Stimulated activated CD8-positive, alpha-beta memory T cell treated with anti-CD3 and anti-CD28 coated beads, Interleukin-7, amount 100 ng/mL, for 1 hour (primary cell): ENCODE measurements at places on chromosomes 11 and 22.

DNA sequence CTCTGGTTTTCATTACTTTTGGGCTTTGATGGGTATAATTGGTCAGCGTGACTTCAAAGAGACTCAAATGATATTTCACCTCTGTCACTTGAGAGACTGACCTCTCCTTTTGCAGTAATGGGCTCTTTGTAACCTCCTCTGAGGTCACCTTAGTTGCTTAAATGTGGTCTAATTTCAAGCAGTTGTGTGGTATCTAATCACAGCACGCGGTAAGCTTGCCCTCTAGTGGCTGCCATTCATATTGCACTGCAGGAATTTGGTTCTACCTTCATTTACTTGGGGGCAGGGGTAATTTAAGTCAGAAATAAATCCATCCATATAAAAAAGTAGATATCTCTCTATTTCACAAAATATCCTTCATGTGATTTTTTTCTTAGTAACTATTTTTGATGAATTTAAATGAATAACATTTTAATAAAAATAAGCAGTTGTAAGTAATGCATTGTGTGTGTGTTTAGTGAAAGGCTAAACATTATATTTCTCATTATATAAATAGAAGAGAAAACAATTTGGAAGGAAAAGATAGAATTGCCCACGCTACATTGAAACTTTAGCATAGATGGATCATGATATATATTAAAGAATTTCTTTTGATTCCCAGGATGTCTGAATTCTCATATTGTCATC lies 55.0 kb upstream of the ANO3 start:
- no peak for DNase-seq

- no peak for DNase-seq
Measured at GRCh38 chr22:47334601-47335000, 572.2 kb downstream of the TBC1D22A start.

- DNase-seq: no peak
Measured at GRCh38 chr11:29328961-29329441, 687.8 kb downstream of the KCNA4 start.

GRCh38 chr11:44968510-44968909 lies 17.8 kb upstream of the TP53I11 start:
- DNase-seq: no peak

GRCh38 chr11:72583177-72583553 lies 91.1 kb downstream of the PDE2A start:
- no peak for DNase-seq

DNA sequence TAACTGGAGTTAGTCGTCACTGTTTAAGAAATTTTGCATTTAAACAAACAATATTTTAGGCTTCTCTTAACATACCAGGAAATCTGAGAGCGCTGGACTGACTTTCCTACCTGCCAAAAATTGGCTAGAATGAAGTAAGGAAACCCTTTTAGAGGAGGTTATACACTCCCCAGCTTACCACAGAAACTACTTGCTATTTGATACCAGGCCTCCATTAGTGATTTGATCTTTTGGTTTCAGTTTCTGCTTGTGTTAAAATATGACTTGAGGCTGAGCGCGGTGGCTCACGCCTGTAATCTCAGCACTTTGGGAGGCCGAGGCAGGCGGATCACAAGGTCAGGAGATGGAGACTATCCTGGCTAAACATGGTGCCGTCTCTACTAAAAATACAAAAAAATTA lies 419.9 kb downstream of the LRRC4C start:
- no peak for DNase-seq

DNA sequence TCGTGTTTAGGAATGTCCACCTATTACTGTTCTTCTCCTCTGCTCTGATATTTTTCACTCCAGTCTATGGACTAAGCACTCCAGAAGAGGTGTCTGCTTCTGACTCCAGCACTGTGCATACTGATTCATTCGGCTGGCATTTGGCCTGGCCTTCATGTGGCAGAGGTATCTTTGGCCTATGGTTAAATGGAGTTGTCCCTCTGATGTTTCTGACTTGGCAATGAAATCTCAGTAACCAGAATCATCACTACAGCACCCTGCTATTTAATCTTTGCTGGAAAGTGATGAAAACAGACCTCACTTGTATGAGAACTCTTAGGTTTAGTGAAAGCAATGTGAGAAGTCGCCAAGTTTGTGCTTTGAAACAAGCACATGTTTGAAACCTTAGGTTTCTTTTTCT lies 155.2 kb downstream of the MAML2 start:
- DNase-seq: no peak

DNA sequence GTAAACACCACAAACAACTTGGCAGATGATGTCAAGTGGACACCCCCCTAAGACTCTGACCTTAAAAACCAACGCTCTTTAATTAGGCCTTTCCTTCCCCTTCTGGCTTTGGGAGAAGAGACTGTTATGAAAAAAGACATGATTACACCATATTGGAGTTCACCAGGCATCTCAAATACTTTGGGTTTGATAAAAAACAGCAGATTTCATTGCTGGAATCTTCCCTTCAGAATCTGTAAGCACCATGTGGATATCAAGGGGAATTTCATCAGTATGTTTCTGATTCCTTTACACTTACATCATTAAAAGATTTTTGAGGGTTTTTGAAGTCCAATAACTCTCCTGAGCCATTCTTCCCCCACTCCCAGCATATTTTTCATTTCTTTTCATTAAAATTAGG lies 85.6 kb downstream of the KIRREL3 start:
- no peak for DNase-seq

GRCh38 chr22:29883775-29884097 lies 762 bp downstream of the MTMR3 start:
- no peak for DNase-seq

DNA sequence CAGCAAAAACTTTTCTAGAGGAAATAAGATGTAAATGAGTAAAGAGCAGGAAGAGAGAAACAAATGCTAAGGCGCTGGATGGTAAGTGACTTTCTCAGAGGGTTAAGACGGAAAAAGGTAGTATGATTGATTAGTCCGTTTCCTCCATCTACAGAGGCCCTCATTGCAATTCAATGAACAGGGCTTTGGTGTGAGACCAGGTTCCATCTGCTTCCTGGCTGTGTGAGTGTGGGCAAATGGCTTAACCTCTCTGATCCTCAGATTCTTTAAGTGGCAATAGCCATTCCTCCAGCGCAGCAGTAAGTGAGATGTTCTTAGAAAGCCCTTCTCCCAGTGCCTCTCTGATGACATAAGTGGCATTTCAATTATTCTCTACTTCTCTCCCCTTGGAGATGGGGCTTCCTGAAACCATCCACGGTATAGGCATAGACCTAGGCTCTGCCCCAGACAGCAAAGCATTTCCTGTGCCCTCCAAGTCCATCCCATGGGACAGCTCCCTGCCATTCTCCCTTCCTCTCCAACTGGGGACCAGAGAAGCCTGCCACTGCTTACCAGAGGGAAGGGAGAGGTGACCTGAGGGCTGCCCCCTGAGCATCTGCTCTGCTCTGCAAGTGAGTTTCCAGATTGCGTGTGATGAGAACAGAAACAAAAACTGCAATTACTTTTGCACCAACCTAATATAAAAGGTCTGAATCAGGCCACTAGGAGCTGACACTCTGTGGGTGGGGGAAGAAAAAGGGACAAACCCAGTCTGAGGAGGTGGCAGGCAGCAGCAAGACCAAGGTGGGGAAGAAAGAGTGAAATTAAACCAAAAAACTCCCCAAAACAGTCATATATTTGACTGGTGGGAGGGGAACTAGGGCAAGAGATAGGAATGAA lies 12.7 kb upstream of the CD44 start:
- no peak for DNase-seq

GRCh38 chr22:46769191-46769675 lies 6.8 kb downstream of the TBC1D22A start:
- no peak for DNase-seq

- no peak for DNase-seq
Measured at GRCh38 chr11:93220078-93220477, 22.3 kb upstream of the SLC36A4 start.

DNA sequence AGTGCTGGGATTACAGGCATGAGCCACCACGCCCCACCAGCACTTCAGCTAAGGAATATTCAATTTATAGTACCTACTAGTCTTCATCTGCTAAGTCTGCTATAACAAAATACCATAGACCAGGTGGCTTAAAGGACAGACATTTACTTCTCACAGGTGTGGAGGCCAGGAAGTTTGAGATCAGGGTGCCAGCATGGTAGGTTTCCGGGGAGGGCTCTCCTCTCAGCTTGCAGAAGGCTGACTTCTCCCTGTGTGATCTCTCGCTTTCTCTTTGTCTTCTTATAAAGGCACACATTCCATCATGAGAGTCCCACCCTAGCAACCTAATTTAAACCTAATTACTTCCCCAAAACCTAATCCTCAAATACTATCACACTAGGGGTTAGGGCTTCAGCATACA lies 433.0 kb downstream of the INSC start:
- DNase-seq: no peak

- no peak for DNase-seq
Measured at GRCh38 chr11:64859542-64860414, 15.3 kb upstream of the CDC42BPG start.

DNA sequence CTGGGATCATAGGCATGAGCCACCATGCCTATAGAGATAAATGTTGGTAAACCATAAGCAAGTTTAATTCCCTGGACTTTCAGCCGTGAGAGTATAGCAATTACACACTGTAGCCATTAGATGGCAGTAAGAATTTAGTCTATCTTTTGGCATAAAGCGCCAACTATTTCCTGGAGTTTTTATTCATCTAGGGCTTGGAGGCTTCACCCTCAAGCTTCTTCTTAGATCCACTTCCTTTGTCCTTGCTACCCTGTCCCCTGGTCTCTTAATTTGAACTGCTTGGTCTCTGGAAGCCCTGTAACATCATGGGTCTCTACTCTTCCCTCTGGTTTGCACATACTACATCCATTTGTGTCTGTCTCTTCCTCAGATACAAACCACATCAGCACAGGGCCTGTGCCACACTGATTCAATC lies 38.2 kb downstream of the OR10A6 start:
- no peak for DNase-seq

DNA sequence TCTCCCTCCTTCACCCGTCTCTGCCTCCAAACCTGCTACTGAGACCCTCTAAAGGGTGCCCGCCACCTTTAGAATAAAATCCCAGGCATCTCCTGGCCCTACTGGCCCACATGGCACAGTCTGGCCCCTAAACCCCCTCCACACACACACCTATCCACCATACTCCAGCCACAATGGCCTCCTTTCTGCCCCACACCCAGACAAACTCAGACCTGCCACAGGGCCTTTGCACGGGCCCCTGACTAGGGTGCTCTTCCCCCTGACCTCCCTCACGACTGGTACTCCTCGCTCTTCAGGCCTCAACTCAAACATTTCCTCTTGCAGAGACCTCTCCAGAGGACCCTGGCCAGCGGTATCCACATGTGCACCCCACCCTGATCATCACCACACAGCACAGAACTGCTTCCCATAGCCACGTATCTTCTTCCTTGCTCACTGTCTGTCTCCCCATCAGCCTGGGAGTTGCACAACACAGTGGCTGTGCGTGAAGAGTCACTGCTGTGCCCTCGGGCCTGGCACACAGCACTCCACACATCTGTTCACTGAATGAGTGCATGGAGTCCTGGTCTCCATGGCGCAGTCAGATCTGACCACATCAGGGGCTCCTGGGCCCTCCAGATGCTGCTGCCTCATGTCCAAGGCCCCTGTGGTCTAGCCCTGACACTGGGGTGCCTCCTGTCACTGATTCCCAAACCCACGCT lies 66.2 kb upstream of the TCF20 start:
- no peak for DNase-seq

GRCh38 chr11:2930704-2931419 lies 1.6 kb upstream of the PHLDA2 start:
- no peak for DNase-seq

- no peak for DNase-seq
Measured at GRCh38 chr11:96228910-96229309, 114.1 kb downstream of the MAML2 start.

DNA sequence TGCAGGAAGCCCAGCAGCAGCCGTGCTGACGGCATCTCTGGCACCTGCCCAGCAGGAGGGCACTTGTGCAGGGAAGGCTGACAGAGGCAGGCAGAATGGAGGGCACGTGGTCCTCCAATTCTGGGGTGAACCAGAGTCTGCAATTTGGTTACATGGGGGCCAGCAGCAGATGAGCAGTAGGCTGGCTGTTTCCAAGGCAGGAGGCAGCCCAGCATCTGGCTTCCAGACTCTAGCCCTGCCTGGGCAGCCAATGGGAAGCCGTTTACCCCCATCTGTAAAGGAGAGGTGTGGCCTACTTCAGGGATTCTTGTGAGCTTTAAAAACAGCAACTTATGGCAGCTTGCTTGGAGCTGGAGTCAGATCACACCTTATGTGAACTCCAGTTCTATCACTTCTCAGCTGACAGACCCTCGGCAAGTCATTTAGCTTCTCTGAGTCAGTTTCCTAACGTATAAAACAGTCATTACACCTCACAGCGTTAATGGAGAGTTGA lies 27.9 kb upstream of the RASL10A start:
- DNase-seq: no peak

- DNase-seq: no peak
Measured at GRCh38 chr11:83355391-83355790, 69.2 kb upstream of the CCDC90B start.

DNA sequence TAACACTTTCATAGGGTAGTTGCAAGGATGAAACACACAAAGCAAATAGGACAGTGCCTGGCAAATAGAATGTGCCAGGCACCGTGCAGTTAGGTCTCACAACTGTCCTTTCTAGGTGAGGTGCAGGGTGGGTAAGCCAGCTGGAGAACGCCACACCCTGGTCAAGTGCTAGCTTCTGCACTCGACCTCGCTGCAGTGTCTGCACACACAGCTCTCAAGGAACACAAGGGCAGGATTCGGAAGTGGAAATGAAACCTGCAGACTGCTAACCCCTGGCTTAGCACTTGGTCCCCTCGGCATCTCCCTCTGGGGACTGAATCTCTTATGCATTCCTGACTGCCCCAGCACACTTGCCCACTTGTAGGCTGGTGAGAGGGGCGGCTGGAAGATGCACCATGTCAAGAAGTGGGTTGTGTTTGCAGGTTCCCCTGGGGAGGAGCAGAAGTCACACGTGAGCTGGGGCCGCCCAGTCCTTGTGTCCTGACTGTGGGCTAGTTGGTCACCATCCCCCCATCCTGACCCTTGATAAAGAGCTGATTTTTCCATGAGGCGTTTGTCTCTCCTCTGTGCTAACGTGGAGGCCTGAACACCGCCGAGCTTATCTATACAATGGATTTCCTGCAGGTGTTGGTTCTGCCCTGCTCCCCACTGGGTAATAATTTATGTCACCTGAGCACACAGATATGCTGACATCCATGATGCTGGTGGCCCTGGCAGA lies 89.0 kb downstream of the MICAL2 start:
- DNase-seq: no peak

GRCh38 chr11:63229815-63230214 lies 13.6 kb downstream of the SLC22A25 start:
- DNase-seq: no peak

GRCh38 chr11:113874581-113875233 lies 665 bp downstream of the USP28 start:
- no peak for DNase-seq

- DNase-seq: no peak
Measured at GRCh38 chr11:120197251-120197891, 13.5 kb upstream of the OAF start.

- DNase-seq: no peak
Measured at GRCh38 chr11:12483604-12484003, 106.2 kb downstream of the PARVA start.

GRCh38 chr11:12083380-12083779 lies 27.0 kb upstream of the MICAL2 start:
- DNase-seq: no peak
